Non-pigmented ciliary epithelial cell (primary cell): ENCODE measurements at places on chromosomes 3 and 15.

DNA sequence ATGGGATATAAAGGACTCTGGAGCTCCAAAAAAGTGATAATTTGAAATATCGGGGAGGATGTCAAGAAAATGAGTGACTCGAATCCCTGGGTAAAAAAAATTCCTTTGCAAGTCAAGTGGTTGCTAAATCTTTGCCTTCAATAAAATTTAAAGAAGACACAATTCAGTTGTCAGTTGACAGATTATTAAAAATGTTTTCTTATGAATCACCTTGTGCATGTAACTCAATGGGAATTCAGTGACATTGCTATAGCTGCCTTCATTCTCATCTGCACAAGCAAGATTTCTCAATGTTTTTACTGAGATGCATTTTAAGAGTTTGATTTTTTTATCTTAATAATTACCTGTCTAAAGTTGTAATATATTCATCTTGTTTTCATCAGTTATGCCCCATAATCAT lies 264.0 kb upstream of the IL12A start:
- DNase-seq = no peak

- DNase-seq = no peak
Observed at GRCh38 chr15:89489376-89489775, 7.0 kb downstream of the RHCG start.

- no peak for DNase-seq
Observed at GRCh38 chr3:11898611-11899325, 52.1 kb upstream of the TAMM41 start.

DNA sequence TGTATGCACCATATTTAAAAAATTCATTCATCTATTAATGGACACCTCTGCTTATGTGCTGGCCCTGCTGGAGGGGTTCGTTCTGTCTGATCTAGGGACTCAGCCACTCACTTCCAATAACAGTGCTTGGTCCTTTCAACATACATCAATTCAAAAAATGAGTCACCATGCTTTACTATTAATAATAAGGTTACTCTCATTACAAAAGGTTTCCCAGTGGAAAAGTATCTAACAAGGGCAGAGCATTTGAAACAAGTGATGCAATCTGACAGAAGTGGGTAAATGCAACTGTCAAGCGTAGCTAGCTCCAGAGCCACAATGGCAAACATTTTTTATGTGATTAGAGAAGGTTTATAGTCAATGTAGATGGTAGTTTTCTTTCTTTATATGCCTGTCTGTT lies 67.9 kb upstream of the TNIK start:
- no peak for DNase-seq

DNA sequence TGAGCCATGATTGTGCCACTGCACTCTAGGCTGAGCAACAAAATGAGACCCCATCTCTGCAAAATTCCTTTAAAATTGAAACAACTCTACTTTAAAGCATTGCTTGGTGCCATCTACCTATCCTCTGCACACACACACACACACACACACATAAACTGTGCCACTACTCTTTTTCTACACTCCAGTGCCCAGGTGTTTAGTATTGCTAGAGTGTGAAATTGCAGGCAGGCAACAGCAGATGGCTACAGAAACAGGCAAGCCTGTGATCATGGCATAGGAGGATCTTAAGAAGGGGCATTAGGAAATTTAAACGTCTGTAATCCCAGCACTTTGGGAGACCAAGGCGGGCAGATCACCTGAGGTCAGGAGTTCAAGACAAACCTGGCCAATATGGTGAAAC lies 39.0 kb downstream of the SIDT1 start:
- no peak for DNase-seq

DNA sequence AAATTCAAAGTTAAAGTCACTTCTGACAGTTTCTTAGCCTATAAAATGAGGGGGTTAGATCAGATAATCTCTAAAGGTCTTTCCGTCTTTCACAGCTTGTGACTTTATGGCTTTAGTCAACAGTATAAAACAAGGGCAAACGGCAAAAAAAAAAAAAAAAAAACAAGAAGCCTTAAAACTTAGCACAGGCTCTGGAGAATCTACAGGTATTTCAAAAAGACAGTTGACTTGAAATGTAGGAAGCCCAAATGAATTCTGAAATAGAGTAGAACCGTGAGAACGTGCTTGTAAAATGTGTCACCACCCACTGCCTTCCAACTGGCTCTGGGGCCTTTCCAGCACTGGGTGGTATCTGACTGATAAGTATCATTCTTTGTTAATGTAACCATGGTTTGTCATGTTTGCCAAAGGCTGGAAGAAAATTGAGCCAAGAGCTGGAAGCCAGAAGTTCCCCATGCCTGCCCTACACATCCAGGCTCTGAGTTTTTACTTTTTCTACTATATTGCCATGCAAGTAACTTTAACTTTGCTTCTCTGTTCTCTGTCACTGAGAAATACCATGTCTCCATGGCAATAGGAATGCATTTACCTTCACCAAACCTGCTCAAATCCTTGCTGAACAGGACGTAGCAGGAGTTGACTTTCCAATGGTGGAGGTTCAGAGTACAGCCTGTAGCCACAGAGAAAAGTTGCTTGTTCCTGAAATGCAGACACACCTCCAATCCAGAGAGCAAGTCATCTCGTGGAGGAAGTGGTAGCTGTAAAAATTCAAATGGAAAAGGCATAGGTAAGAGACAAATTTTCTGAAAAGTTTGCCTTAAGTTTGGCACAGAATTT lies 35.8 kb upstream of the THSD4 start:
- no peak for DNase-seq

DNA sequence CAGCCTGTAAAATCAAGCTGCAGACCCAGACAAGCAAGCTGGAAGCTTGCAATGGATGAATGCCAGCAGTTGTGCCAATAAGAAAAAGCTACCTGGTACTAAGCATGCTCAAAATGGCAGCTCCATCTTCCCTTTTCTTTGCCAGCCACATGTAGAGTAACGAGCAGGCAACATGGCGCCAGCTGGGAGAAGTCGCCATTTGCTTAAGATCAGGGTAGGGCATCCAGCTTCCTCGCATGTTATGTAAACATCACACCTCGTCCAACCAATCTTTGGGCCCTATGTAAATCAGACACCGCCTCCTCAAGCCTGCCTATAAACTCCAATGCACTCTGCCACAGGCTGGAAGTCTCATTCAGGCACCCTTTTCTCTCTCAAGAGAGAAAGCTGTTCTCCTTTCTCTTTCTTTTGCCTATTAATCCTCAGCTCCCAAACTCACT lies 973.9 kb downstream of the FHIT start:
- DNase-seq = no peak

DNA sequence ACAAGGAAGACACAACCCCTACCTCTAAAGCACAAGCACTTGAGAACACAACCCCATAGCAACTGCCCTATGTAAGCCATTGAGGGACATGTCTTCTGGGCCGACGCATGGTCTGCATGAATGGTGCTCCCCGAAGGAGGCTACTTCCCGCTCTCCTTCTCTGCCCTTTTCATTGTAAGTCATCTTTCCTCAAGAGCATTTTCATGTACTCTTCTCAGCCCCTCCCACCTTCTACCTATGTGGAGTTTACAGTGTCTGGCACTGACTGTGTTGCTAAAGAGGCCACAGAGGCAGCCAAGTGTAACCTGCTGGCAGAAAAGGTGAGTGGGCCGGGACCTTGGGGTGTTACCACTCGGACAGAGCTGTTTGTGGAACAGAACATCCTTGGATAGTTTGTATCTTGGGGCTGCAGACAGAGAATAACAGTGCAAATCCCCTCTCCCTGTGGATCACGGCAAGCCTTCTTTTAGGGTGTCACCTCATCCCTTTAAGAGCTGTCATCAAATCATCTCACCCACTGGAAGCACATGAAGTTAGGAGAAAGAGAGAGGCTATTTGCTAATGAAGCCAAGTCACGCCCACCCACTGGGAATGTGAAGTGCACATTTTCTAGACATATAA lies 5.6 kb downstream of the AHSG start:
- no peak for DNase-seq

- no peak for DNase-seq
Observed at GRCh38 chr3:48129921-48130320, 58.3 kb downstream of the CDC25A start.

DNA sequence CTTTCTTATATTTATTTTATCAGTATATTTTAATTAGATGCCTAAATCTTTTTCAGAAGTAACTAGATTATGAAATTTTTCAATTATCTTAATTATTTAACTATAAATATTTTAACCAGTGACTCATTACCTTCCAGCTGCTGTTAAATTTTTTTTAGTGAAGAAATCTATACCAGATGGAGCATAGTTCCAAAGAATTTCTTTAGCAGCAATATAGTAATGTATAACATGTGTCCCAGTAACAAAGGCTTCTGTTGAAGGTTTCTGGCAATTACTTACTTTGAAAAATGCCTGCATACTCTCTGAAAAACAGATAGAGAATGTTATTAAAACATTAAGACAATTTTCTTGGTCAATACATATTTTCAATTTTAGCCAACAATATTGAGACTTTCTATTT lies 45.1 kb upstream of the CP start:
- no peak for DNase-seq

- no peak for DNase-seq
Observed at GRCh38 chr15:70286113-70286806, 188.5 kb upstream of the TLE3 start.

- no peak for DNase-seq
Observed at GRCh38 chr3:36095238-36095637, 285.1 kb upstream of the STAC start.

DNA sequence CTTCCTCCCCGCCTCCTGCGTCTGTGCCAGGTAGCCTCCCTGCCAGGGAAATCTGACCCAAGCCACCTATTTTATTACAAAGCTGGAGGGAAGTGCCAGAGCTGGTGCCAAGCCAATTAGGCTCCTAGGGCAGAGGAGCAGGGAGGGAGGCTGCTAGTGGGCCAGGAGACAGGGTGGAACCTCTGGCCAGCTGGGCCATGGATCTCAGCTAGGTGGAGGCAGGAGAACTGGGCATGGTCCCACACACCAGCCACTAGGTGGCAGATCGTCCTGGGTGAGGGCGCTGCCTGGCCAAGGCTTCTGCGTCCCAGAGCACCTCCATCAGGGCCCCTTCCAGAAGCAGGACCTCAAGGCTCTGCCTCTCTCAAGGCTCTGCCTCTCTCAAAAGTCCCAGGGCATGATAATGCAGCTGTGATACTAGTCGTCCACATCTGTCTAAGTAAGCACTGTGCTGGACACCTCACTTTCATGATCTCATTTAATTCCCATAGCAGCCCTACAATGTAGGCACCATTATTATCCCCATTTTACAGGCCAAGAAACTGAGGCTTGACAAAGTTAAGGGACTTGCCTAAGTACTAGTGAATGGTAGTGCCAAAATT lies 4.5 kb upstream of the RFT1 start:
- DNase-seq = no peak

GRCh38 chr15:25240461-25241021 lies 198.3 kb downstream of the UBE3A start:
- DNase-seq = no peak

GRCh38 chr15:88467935-88468528 lies 524 bp downstream of the MRPS11 start:
- DNase-seq = no peak

- DNase-seq = no peak
Observed at GRCh38 chr15:75841626-75842025, 1.6 kb upstream of the UBE2Q2 start.

DNA sequence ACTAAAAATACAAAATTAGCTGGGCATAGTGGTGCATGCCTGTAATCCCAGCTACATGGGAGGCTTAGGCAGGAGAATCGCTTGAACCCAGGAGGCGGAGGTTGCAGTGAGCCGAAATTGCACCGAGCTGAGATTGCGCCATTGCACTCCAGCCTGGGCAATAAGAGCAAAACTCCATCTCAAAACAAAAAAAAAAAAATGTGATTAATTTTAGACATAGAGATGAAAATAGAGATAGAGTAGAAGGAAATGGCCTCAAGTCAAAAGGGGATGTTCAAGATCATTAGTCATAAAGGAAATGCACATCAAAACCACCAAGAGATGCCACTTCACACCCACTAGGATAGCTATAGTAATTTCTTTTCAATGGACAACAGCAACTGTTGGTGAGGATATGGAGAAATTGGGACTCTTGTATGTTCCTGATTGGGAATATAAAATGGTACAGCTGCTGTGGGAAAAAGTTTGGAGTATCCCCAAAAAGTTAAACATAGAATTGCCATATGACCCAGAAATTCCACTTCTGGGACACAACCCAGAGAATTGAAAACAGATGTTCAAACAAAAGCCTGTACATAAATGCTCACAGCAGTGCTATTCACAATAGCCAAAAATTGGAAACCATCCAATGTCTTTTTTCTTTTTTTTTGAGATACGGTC lies 55.4 kb downstream of the ABHD2 start:
- DNase-seq = peak; percentile 49

- DNase-seq = no peak
Observed at GRCh38 chr3:179551349-179552105, 11.2 kb upstream of the ACTL6A start.

DNA sequence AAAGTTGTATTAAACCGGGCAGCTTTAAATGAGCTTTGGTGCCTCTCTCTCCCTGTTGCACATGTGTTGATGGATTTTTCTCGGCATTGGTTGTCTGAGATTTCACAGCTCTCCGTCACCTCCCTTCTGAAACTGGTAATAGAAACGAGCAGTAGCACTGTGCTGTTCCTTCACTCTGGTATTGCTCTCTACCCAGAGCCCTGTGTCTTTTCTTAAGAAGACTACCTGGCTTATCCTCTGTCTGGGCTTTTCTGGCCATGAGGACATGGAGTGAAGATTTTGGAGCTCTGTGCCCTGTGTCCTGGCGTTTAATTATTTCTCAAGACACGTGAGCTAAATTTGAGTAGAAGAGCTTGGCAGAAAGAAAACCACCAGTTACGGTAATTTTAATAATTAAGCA lies 209.6 kb upstream of the EIF1B start:
- DNase-seq = no peak

DNA sequence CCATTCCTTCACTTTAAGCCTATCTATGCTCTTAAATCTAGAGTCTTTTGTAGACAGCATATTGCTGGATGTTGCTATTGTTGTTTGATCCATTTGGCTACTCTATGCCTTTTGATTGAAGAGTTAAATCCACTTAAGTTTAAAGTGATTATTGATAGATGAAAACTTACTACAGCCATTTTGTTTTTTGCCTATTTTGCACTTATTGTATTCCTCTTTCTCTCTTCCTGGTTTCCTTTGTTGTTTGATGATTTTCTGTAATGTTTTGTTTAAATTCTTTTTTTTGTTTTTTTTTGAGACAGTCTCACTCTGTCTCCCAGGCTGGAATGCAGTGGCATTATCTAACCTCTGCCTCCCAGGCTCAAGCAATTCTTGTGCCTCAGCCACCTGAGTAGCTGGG lies 19.8 kb downstream of the IQCF6 start:
- DNase-seq = no peak
